ENCODE measurements at places on chromosomes 2 and 18.

- DNase-seq, result no peak
Observed at GRCh38 chr18:75936862-75937261, 509.4 kb upstream of the SMIM21 start.

- no peak for DNase-seq
Observed at GRCh38 chr2:117763804-117764203, 50.7 kb upstream of the DDX18 start.

DNA sequence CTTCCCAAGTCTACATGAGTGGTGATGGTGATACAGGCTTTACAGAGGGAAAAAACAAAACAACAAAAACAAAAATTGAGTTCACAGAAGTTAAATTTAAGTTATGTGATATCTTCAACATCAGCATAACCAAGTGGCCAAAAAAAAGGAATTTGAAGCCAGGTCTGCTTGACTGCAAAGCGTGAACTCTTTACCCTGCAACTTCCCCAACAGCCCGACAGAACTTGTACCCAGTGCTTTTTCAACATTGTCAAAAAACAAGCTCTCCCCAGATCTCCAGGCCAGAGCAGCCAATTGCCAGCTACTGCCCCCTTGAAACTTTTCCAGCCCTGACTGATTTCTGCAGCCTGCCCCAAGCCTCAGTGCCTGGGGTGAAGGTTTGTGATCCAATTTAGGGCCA, 76.7 kb downstream of the RNF144A start:
- no peak for DNase-seq

- DNase-seq, result no peak
Observed at GRCh38 chr2:231752061-231752460, 29.0 kb downstream of the PDE6D start.

GRCh38 chr18:44342162-44342561, 338.5 kb upstream of the SETBP1 start:
- no peak for DNase-seq

- DNase-seq, result no peak
Observed at GRCh38 chr2:173456960-173457359, 102.3 kb downstream of the CDCA7 start.

DNA sequence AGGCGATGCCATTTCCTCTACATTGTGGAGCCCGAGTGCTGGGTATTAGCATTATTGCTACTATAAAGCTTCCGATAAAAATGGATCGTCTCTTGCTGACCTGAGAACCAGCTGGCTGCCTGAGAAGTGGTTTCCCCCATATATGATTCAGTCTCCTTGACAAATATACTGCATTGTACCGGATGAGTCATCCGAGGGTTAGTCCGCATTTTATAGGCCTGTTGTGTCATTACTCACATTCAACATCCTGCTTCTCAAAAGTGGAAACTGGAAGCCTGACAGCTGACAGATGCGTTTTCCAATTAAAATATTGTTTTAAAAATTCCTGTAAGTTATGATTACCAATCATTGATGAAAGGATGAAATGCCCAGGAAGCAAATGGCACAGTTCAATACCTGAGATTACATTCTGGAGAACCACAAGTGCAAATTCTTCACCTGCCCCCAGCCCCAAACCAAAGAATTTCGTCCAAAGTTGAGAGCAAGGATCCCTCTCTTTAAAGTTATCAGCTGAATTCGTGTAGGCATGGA, 65.7 kb downstream of the SPRED2 start:
- DNase-seq, result no peak

- no peak for DNase-seq
Observed at GRCh38 chr2:79139423-79139822, 19.1 kb downstream of the REG1A start.

DNA sequence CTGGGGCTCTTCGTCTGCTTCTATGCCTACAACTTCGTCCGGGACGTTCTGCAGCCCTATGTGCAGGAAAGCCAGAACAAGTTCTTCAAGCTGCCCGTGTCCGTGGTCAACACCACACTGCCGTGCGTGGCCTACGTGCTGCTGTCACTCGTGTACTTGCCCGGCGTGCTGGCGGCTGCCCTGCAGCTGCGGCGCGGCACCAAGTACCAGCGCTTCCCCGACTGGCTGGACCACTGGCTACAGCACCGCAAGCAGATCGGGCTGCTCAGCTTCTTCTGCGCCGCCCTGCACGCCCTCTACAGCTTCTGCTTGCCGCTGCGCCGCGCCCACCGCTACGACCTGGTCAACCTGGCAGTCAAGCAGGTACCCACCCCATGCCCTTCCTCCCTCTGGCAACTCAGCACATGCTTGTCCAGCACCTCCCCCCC, 24.2 kb downstream of the STEAP3 start:
- no peak for DNase-seq

- no peak for DNase-seq
Observed at GRCh38 chr18:40120796-40121391, 1834.1 kb upstream of the PIK3C3 start.

GRCh38 chr2:174699993-174700766, 64.1 kb downstream of the CHRNA1 start:
- DNase-seq, result no peak

- DNase-seq, result no peak
Observed at GRCh38 chr2:100071335-100072043, 70.9 kb downstream of the AFF3 start.

- no peak for DNase-seq
Observed at GRCh38 chr2:121400201-121400600, 115.2 kb upstream of the TFCP2L1 start.

- no peak for DNase-seq
Observed at GRCh38 chr2:121028577-121028976, 256.4 kb downstream of the TFCP2L1 start.

GRCh38 chr2:33494155-33494779, 17.8 kb downstream of the RASGRP3 start:
- no peak for DNase-seq
